ENCODE measurements at places on chromosomes 7 and 10.

DNA sequence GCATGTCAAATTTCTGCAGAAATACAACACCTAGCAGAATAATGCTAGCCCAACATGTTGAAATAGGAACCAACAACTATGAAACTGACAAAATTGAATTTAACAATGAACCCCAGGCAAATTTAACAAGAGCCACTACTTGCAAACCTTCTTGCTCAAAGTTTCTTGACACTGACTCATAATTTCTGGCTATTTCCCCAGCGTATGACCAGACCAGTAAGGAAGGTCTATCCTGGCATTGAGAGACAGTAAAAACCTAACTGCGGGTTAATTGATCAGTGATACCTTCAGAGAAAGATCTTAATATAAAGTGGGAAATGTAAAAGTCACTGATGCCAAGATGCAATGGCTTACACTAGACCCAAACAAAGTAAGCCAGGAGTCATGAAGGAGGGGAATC lies 510.1 kb downstream of the ARL4A start:
- no peak for DNase-seq

DNA sequence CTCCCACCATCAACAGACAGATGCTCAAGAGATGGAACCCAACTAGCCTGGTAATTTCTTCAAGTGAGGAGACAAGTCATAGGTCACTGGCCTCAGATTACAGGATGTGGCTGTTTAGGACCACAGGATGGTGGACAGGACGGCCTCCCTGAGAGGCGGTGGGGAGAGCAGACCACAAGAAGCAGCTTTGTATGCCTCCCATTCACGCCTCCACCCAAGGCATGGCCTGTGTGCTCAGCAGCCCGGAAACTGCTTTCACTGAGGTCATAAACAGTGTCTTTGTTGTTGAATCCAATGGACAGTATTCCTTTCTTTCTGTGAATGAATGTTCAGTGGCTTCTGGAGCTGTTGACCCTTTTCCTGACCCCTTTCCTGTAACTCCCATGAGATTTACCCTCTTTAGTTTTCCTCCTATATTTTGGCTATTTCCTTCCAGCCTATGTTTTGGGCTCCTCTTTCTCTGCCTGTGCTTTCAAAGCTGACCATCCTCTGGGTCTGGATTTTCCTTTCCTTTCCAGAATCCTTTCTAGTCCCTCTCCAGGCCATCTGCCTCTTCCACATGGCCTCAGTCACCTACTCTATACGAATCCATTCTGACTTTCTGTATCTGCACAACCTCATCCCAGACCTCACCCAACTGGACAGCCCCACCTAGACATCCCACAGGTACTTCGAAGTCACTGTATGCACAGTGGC lies 32.4 kb upstream of the INPP5F start:
- DNase-seq: no peak

GRCh38 chr7:106779877-106780276 lies 85.2 kb upstream of the PIK3CG start:
- DNase-seq: no peak

DNA sequence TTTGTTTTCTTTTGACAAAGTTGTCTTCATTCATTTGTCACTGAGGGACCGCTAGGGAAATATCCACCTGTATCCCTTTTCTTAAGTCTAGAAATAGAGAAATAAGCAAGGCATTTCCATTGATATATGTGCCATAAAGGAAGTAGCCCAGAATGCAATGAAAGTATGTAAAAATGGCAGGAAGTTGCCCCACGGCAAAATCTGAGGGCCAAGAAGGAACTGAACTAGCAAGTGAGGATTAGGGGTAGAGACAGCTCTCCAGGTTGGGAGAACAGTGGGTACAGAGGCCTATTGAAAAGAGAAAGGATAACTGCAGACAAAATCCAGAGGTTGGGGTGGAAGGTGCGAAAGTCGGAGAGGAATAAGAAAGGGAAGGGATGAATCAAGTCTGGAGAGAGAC lies 56.6 kb upstream of the TOMM7 start:
- no peak for DNase-seq

DNA sequence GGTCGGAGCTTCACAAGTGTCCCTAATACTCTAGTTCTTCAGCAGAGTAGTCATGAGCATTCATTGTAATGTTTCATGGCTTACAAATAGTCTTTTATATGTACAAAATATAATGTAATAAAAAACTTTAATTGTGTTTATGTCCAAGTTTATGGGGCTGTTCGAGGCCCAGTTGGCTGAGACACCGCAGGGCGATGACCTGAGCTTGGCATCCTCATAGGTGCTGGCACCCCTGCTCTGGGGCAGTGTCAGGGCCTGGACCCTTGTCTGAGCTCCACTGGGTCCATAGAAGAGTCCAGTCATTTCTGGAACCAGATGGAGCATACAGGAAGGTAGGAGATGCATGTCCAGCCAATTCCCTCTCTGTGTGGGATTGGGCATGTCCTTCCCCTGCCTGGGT lies 12.9 kb upstream of the ZMIZ1 start:
- DNase-seq: no peak

DNA sequence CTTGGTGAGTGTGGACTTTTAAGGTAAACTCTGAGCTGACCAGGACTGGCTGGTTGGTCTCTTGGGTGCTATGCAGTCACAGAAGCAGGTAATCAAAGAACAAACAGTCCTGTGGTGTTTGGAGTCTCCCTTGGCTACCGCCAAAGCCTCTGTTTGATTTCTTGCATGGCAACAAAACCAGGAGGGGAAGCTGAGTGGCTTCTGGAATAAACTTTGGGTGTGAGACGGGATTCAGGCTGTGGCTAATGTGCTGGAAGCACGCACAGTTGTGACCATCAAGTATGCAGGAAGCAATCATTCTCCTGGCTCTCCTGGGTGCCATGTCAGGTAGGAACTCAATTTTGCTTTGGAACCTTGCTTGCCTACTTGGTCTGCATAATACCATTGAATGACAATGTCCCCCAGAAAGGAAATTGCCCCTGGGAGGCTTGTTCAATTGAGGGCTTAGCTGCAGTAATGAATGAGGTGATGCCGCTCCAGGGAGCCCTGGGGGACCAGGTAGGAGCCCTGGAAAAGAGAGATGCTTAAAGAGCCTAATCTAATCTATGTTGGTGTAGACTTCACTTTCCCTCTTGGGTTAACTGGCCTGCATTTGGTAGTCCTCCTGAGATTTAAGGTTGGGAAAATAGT lies at the start of gene CDHR3:
TSS of gene CDHR3 (plus strand) at position 227 of the 630 bp plus-strand sequence. CDS start at position 282, 55 bp downstream.
- no peak for DNase-seq

DNA sequence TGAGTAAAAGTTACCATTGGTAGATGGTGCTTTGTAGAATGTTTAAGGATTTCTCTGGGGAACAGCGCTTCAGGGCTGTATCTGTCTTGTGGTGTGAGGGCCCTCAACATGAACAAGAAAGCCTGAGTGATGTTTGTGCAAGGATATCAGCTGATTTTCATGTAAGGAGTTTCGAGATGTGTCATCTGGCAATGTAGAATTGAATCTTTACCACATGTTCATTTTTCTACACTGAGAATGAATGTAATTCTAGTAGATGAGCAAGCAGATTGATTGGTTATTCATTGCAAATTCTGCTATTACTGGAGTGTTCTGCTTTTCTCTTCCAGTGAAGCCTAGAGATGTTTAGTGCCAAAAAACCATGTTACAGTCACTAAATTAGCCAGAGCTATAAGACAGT lies 87.7 kb downstream of the ST7 start:
- DNase-seq: no peak

GRCh38 chr7:134350709-134351108 lies 34.0 kb upstream of the SLC35B4 start:
- no peak for DNase-seq

GRCh38 chr10:50579491-50580261 lies 44.1 kb downstream of the SGMS1 start:
- DNase-seq: no peak

DNA sequence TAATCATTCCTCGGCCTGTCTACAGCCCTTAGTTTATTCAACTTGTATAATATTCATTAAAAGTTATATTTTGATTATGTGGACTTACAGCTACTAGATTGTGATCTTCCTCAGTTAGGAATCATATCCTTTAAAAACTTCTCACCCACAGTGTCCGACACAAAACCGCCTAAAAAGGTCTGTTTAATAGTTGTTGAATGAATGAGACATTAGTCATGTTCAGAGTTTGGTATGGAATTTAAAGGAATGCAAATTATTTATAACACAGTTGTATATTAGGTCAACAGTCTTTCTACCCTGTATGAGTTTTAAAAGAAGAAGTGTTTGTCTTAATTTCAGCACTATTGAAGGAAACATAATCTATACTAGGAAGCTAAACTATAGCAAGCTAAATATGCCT lies 390.0 kb downstream of the ARL4A start:
- DNase-seq: no peak

GRCh38 chr10:63603709-63604445 lies 82.7 kb downstream of the REEP3 start:
- DNase-seq: no peak

GRCh38 chr10:28113202-28113601 lies 114.3 kb upstream of the ODAD2 start:
- no peak for DNase-seq

- DNase-seq: no peak
Measured at GRCh38 chr10:6204341-6205191, 1.8 kb downstream of the PFKFB3 start.

GRCh38 chr7:37719077-37719476 lies 35.5 kb downstream of the GPR141 start:
- no peak for DNase-seq

DNA sequence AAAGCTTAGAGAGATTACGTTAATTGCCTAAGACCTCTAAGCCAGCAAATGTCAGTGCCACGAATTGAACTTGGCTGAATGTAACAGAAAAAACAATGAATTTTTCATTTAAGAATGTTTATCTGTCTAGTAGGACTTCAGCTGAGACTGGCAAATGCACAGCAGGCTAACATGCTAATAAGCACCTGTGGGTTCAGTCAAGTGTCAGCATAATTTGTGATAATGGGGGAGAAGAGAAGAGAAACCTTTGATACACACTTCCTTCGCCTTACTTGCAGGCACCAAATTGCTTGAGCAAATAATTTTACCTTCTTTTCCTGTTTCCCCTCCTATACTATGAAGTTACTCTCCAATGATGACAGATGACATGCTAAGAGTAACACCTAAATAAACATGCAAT lies 1136.5 kb upstream of the SORCS1 start:
- no peak for DNase-seq

GRCh38 chr10:43778571-43778970 lies 129.9 kb upstream of the ZNF32 start:
- no peak for DNase-seq

- no peak for DNase-seq
Measured at GRCh38 chr7:111760043-111760442, 197.8 kb upstream of the IMMP2L start.

DNA sequence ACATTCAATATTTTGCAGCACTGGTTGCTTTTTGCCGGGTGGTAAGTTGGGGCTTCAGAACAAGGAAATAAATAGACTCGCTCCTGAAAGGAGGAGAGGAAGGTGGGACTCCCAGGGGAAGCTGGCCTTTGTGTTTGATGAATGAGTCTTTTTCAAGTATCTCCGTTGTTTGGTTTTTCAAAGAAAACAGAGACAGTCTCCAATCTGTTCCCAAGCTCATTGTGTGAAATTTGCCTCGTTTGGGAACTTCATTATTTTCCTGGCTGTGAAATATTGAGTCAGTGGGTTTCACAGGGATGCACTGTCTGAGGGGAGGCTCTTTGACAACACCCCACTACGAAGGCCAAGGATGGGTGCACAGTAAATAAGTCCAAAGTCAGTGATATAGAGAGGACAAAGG lies 38.7 kb upstream of the KIAA1217 start:
- no peak for DNase-seq

DNA sequence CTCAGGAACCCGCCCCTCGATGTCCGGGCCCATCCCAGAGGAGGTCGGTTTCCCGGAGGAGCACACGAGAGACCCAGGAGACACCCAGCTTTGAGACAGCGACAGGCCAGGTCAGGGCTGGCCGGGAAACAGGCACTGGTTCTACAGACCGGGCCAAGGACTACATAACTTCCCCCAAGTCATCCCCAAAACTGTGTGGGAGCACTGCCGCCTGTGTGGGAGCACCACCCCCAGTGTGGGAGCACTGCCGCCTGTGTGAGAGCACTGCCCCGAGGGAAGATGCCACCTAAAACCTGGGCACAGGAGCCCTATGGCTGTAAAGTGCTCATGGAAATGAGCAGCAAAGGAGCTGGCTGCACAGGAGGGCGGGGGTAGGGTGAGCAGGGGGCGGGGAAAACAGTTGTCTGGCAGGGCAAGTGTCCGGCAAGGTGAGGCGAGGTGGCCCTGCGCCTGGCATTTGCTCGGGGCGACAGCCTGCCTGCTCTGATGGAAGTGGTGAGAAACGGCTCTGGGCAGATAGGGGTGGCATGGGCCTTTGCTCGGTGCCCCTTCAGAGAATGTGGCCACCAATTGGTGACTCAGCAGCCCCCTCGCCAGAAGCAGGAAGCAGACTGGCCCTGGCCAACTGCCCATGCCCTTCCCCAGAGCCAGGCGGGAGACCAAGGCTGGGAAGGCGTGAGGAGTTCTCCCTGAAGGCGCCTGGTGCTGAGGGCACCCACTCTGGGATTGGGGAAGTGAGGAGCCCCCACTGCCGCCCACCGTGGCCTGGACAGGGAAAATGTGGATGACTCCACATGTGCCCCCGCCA lies 26.2 kb downstream of the PAPOLB start:
- DNase-seq: no peak

DNA sequence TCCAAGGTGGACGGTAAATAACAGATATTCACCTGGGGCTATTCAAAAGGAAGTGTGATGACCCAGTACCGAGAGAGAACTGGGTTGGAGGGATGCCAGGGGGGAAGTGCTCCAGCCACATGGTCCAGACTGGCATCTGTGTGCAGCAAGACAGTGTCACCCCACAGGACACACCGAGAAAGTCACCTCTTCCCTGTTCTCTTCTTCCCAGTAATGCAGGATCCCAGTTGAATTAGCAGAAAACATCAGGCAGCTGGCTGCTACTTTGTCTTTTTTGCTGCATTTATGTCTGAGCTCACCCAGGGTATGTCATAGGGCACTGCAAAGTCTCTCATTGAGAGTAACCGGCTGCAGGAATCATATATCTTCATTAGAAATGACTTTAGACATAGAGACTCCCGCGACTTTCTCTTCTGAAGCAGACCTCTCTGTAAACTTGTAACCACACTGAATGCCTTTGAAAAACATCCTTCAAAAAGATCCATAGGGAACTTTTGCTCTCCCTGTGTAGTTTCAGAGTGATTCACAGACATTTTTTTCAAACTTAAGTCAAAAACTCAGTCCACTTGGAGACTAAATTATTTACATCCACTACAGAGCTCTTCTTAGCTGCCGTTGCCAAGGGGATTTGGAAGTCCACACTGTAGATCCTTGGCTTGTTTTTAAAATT lies 609.0 kb upstream of the DPP6 start:
- no peak for DNase-seq

DNA sequence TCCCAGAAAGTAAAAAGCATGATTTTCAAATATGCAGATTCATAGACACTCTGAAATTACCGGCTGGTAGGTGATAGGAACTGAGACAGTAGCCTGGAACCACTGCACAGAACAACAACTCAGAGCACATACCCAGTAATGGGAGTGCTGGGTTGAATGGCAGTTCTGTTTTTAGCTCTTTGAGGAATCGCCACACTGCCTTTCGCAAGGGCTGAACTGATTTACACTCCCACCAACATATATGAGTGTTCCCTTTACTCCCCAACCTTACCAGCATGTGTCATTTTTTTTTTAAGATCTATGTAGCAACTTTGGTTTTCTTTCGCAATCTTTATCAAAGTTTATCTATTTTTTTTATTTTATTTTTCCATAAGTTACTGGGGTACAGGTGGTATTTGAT lies 358.8 kb downstream of the CALN1 start:
- DNase-seq: no peak
